ENCODE measurements at places on chromosomes 11 and 22. TPM values are rescaled to one million over a fixed set of nuclear protein-coding genes. Genes with fewer than 3 reads are reported as not detected.

Gene PANX3
- not detected for total RNA-seq

Gene MS4A12
- total RNA-seq, result not detected

Gene UBQLNL
- total RNA-seq, result 1.2 TPM

Gene OR51E2
- not detected for total RNA-seq

Gene APOA4
- not detected for total RNA-seq

Gene GPR83
- total RNA-seq, result 0.21 TPM

DNA sequence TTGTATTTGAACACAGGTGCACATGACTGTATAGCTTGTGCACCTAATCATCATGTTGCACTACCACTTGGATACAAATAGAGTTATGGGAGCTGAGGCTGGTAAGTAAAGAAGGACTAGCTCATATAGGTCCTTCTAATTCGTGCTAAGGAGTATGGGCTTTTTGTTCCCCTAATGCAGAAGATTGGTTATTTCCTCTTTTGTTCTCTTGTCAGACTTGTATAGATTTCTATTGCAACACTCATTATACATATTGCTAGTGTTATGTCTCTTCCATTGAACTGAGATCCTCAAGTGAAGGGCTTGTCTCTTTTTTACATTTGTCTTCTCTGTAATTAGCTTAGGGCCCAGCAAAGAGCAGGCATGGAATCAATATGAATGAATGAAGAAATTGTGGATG lies 54.1 kb upstream of the ARHGAP20 start:
- no peak for DNase-seq

DNA sequence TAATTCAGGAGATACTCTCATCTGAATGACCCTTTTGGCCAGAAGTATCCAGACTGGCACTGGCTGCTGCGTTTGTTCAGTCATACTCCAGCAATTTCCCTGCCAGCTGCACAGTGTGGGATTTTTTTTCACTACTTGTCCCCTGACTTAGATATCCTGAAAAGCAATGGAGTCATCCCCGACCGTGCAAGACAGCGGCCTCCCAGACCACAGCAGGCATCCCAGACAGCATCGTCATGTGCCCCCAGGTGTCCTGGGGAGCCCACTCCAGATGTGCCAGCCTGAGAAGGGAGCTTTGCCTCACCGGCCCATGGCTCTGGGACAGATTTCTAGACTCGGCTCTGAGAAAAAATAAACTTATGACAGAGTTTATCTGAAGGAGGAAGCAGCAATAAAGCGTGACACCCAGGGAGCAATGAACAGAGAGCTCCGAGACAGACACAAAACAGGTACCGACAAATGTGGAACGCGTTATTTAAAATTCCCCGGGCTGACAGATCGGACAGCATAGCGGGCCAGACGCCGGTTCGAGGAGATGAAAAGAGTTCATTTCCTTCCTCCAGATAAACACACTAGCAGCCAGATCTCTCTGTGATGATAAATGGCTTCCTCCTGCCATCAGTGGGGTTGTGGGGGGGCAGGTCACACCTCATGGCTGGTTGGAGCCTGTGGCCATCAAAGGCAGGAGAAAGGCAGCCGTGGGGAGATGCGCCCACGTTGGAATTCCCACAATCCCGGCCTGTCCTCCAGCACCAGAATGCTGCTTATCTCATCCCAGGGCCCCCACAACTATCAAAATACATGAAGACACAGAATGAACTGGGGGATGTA lies 106.4 kb upstream of the FGF3 start:
- DNase-seq, result no peak

- DNase-seq, result no peak
Observed at GRCh38 chr11:16780698-16781550, 42.5 kb downstream of the C11orf58 start.

DNA sequence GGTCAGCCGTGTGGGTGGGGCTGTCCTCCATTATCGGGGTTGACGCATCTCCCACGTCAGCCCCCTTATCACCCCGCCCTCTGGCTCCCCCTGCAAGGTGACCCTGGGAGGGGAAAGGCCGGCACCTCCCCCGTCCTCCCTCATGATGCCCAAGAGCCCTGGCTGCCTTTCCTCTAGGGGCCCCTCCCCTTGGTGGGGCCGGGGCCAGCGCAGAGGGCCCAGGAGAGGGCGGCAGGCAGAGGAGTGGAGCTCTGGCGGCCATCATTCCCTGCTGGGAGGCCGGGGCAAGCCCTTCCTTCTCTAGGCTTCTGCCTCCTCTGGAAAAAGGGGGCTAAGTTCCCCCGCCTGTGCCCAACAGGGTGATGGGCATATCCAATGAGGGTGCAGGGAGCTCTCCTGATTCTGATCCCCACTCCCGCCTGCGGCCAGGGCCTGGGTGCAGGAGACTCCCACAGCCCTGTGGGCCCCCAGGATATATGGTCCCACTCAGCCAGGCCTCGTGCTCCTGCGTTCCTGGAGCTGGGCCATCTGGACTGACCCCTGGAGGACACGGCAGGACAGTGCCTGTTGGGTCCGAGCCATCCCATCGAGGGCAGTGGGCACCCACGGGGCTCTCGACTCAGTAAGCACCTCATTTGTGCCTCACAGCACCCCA lies 12.3 kb downstream of the MYRF start:
- DNase-seq, result no peak

DNA sequence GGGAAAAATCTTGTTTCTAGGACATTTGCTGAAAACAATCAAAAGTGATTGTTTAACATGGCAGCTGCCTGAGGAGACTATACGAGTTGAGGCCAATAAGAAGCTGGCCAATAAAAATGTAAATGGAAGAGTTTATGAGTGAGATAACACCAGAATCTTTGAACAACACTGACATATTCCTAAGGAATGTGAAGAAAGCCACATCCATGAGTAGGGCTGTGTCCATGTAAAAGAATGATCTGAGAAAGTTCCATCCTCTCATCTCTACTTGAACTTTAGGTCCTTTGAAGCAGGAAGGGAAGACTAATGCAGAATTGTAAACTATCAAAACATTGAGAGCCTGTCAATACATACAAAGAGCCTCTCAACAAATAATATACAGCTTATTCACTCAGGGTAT lies 6.9 kb upstream of the CHORDC1 start:
- DNase-seq, result no peak

DNA sequence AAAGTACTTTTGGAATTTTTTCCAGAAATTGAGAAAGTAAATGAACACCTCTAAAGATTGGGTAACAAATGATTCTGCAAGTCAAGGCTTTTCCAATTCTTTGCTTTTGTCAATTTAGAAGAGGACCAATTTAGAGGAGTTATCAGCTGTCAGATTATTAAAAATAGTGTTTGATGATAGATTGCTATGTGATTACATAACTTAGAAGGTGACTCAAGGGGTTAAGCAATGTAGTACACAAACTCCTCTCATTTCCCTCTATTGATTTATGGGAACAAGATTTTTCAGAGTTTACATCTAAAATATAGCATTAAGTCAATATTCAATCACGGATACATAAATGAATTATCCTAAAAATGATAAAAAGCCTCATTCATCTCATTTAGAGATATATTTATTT lies 70.3 kb downstream of the INSC start:
- no peak for DNase-seq

GRCh38 chr11:71449596-71449995 lies 1.4 kb upstream of the DHCR7 start:
- no peak for DNase-seq

DNA sequence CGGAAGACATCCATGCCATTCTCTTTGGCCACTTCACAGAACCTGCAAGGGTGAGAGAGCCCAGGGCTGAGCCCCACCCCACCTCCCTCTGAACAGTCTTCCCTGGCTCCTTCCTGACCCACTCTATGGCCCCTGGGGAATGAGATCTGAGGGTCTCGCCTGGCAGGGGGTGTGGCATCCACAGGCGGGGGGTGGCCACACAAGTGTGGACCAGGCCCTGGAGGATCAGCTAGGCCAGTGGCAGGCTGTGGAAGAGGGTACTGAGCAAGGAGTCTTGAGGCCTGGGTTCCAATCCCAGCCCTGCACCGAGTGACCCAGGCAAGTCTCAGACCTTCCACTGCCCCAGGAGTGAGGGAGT lies 5.6 kb upstream of the LRFN4 start:
- DNase-seq, result no peak

- no peak for DNase-seq
Observed at GRCh38 chr11:130402570-130402969, 25.8 kb downstream of the ADAMTS8 start.

DNA sequence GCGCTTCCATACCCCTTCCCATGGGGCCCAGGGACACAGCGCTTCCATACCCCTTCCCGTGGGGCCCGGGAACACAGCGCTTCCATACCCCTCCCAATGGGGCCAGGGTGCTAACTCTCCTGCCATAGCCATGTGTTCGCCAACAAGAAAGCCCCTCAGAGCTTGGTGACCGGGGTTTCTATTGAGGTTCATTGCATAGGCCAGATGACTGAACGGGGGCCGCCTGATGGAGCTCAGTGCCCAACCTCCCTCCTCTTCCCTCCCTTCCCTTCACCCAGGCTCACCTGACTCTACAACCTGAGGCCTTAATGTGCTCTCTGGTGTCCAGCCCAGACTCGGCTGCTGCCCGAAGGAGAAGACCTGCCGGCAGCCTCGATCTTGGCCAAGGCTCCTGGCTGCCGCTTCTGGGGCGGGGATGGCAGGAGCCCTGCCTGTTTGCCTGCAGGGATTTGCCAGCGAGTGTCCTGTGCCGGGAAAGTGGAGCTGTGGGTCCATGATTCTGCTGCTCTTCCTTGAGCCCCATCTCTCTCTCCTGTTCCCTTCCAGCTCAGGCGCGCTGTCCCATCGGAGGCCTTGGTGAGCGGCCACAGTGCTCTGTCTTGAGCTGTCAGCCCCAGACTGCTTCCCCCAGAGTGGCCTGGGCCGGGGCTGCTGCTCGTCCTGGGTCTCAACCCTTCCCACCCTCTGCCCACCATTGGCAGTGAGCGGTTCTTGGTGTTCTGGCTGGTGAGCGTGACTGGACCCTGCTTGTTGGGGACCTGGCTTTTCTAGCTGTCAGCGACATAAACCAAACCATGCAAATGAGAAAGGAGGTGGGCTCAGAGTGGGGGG lies 267.0 kb downstream of the TBC1D22A start:
- DNase-seq, result no peak

DNA sequence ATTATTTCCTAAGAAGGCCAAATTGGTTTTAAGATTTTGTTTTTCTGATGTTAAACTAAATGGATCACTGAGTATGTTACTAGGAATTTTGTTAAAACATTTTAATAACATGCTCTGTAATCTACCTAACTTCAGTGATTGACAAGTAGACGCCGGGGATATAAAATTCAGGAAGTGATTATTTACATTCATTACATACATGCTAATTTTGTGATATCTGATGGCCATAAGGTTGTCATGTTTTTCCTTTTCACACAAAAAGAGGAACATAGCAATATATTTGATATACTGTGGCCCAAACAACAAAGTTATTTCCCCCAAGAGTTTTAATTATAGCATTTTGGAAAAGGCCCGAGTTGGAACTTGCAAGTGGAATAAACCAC lies 12.1 kb downstream of the SCUBE1 start:
- no peak for DNase-seq

DNA sequence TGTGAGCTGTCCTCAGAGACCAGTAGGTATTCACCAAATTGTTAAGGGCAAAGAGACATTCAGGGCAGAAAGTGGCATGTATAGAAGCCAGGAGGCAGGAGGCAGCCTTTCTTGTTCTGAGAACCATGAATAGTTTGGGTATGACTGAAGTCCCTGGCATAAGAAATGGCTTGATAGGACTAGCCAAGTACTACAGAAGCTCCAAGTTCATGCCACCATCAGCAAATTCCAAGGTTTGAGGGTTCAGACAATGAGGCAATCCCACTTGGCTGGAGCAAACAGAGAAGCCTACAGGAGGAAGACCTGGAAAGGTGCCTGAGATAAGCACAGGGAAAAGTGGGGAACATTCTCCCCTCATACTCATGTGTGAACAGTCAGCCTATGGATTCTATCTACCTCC lies 25.8 kb downstream of the XRRA1 start:
- no peak for DNase-seq

DNA sequence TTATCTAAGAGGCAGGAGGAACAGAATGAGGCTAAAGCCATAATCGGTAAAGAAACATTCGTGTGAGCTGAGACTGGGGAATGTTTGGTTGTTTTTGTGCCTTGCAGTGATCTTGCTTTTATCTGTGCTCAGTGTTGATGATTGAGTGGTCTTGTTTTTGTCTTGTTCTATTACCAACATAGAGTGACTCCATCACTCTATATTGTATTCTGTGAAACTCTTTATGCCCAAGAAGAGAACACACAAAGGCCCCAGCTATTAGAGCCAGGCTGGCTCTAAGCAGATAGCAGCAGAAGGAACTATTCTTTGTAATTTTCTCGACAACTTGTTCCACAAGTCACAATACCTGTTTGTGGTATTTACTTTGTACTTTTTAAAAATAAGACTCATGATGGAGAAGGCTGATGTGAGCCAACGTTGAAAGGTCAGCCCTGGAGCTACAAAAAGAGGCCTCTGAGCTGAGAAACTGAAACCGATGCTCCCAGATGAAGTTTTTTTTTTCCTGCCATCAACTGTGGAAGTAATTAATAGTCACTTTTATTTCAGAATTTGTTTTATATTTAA lies 68.4 kb downstream of the LARGE1 start:
- DNase-seq, result no peak

GRCh38 chr22:44200855-44201550 lies 20.3 kb downstream of the PARVG start:
- no peak for DNase-seq

DNA sequence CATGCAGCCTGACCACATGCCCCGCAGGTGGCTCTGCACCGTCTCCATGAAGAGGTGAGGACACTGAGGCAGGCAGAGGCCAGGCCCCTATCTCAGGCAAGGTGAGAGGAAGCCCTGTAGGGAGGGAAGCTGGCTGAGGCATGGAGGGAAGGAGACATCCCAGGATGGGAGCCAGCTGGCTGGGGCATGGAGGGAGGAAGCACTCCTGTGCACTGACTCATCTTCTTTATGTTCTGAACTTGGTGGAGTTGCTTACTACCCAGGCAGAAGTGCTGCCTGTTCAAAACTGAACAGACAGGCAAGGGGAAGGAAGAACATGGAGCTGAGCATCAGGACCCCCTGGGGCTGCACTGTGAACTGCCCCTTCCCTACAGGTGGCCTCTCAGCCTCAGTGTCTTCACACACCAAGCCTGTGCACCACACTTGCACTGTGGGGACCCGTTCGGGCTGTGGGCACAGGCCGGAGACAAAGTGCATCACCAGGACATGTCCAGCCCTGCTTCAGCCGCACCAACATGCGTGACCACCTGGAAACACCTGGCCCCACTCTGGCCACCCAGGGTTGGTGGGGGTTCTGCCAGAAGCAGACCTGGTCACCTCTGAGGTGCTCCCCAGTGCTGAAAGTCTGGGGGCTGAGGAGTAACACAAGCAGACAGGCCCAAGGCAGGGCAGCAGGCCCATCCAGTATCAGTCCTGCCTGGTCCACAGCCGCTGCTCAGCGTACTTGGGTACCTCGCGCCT lies 55.5 kb downstream of the DGCR2 start:
- no peak for DNase-seq

Measured in tibial nerve (tissue), 4 donors.